NCI-H1930 (cell line): ENCODE measurements at places on chromosomes 12 and 14.

DNA sequence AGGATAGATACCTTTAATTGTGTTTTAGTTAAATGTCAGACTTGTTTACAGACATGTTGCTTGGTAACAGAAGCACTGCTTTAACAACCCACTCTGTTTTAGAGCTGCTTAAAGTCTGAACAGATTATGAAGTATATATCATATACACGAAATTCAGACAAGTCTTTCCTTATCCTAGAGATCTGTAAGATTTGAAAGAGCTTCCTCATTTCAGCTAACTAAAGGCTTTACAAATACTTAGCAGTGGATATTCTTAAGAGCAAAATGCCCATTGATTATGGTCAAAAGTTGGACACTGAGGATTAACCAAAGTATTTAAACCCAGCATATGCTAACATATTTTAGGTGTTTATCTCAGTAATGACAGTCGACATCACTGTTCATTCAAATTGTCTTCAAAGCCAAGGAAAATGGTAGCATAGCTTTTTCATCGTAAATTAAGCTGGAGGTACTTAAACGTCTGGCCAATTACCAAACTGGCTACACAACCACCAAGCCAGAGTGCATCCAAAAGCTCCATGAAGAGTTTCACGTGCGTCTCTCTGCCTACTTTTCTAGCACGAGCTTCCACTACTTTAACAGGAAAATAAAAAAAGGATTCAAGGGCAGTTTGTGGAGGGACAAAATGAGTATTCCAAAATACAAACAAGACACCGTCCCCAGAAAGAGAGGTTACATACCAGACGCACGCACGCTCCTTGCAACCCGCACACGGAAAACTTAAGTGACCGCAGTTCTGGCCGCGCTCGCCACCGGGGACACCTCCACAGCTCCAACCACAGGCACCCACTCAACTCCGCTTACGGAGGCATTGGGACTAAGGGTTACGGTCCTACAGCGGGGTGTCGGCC lies 565 bp downstream of the CEP83 start:
- DNase-seq: no peak

GRCh38 chr12:5390174-5390799 lies 41.6 kb upstream of the NTF3 start:
- no peak for DNase-seq

GRCh38 chr12:52238916-52239646 lies 6.0 kb downstream of the KRT7 start:
- no peak for DNase-seq

- no peak for DNase-seq
These were observed 370.9 kb downstream of the AEBP2 start for GRCh38 chr12:19810213-19810612.

GRCh38 chr12:120936197-120936596 lies 32.0 kb upstream of the SPPL3 start:
- no peak for DNase-seq

- no peak for DNase-seq
These were observed 395.2 kb upstream of the TMTC1 start for GRCh38 chr12:30178916-30179315.

DNA sequence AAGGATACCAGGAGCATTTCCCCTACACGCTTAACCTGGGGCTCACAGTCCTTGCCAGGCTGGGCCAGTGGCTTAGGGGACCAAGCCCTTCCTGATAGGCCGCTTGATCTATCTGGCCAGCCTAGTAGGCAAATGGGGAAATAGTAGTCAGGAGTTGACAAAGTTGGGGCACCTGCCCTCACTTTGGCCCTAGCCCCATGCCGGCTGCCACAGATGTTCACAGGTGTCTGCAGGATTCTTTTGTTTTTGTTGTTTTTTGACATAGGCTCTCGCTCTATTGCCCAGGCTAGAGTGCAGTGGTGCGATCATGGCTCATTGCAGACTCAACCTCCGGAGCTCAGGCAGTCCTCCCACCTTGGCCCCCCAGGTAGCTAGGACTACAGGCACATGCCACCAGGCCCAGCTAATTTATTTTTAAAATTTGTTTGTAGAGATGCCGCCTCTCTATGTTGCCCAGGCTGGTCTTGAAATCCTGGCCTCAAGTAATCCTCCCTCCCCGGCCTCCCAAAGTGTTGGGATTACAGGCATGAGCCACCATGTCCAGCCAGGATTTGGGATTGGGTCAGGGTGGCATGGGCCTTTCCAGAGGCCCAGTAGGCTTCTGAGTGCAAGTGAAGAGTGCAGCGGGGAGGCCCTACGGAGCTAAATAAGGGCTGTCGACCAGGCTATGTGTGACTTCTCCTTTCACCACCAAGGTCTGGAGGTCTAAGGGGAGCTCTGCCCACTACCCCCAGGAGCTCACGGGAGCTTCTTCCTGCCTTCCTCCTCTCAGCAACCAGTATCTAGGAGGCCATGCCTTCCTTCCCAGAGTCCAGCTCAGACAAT lies 15.5 kb upstream of the HDAC7 start:
- DNase-seq: no peak

GRCh38 chr12:88529531-88530488 lies 50.5 kb downstream of the KITLG start:
- DNase-seq: no peak

DNA sequence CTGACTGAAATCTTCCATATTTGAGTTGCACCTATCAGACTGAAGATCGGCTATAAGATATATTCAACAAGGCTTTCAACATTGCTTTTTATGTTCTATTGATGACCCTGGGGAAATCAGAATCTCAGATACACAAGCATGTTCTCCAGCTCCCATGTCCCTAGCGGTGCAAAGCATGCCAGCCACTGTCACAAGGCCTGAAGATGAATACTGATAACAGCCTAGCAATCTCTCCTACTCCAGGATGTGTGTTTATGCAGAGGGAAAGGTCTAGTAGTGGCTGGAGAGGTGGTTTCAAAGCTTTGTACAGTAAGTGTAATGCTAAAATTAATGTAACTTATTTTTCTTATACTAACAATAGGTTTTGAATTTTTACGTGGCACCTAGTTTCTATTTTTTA lies 64.6 kb downstream of the SOX5 start:
- DNase-seq: no peak

GRCh38 chr14:37587881-37588666 lies 7.0 kb downstream of the FOXA1 start:
- DNase-seq: no peak

GRCh38 chr14:80780500-80780899 lies 161.0 kb downstream of the CEP128 start:
- no peak for DNase-seq

DNA sequence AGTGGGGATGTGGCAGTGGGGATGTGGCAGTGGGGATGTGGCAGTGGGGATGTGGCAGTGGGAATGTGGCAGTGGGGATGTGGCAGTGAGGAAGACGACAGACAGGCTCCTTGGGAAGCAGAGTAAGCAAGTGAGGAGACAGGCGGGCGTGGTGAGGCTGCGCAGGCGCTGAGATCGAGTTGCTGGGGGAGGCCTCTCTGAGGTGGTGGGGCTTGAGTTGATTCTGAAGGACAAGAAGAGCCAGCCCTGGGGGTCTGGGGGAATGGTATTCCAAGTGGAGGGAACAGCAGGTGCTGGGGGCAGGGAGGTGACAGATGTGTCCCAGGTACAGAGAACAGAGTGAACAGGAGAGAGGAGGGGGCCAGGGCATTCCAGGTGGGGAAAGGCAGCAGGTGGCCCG lies 33.8 kb upstream of the TSPAN9 start:
- no peak for DNase-seq
